Activated naive CD4-positive, alpha-beta T cell treated with Interleukin-2 at 50 U/mL for 16 hours (primary cell): ENCODE measurements at places on chromosomes 6 and 20.

GRCh38 chr6:64280569-64280968 lies 645.0 kb downstream of the PHF3 start:
- no peak for DNase-seq

DNA sequence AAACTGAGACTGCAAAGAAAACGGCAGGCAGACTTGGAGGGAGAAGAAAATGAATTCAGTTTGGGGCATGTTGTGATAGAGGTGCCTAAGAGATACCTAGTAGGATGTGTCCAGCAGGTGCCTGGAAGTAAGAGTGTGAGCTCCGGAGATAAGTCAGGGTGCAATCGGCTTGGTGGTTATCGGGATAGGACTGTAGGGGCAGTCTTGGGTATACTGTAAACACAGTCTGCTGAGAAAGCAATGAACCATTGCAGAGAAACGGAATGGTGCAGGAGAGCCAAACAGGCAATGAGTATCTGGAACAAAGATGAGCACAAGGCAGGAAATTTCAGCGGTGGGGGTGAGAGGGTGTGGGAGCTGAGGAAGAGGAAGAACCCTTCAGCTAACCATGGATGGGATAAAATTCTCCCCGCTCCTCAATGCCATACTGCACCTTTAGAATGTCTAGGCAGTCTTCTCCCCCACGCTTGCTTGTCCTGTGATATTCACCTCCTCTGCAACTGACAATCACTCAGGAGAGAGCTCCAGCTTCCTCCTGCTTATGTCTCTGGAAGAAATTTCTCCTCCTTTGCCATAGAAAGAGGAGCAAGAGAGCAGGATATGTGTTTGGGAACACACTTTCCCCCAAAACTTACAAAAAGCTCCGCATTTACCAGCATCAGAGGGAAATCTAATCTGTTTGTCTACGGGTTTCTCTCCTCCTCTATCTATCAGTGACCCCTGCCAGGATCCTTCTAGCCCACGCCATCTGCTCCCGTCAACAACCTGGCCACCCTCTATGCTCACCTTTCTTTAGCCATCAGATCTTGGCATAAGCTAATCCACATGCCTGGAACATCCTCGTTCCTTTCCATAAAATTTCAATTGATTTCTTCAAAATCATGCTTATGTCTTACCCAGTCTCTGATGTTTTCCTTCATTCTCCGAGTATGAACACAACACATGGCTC lies 381.7 kb upstream of the JARID2 start:
- no peak for DNase-seq

DNA sequence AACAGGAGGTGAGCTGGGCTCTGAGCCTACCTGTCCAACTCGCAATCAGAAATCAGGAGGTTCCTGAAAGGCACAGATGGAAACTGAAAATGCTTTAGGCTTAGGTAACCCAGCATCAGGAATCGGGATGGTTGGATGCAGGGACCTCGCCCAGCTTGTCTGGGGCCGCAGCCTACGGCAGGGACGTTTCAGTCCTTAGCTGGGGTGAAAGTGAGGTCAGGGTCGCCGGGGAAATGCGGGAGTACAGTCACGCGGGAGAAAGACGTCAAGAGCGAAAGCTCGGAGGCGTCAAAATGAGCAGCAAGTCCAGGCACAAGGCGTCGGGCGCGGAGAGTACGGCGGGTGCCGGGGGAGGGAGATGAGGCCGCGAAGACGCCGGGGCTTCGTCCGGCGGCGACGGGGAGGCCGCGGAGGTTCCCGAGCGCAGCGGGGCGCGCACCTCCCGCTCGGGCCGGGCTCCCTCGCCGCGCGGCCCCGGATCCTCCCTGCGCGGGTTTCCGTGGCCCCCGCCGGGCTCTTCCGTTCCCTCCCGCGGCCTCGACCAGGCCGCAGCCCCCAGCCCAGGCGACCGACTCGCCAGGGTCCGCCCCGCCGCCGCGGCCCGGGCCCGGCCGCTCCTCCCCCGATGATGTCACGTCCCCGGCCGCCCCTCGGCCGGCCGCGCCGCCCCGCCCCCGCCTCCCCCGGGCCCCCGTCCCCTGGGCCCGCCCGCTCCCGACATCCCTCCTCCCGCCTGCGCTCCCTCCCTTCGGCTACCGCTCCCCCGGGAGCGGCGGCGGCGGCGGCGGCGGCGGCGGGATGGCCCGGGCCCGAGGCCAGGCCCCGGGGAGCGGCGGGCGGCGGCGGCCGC lies at the start of gene EBF4:
EBF4 (plus strand) TSS at position 745 of the 850 bp plus-strand sequence. CDS start 866 bp downstream, outside the sequence.
- DNase-seq, result peak; percentile 22

DNA sequence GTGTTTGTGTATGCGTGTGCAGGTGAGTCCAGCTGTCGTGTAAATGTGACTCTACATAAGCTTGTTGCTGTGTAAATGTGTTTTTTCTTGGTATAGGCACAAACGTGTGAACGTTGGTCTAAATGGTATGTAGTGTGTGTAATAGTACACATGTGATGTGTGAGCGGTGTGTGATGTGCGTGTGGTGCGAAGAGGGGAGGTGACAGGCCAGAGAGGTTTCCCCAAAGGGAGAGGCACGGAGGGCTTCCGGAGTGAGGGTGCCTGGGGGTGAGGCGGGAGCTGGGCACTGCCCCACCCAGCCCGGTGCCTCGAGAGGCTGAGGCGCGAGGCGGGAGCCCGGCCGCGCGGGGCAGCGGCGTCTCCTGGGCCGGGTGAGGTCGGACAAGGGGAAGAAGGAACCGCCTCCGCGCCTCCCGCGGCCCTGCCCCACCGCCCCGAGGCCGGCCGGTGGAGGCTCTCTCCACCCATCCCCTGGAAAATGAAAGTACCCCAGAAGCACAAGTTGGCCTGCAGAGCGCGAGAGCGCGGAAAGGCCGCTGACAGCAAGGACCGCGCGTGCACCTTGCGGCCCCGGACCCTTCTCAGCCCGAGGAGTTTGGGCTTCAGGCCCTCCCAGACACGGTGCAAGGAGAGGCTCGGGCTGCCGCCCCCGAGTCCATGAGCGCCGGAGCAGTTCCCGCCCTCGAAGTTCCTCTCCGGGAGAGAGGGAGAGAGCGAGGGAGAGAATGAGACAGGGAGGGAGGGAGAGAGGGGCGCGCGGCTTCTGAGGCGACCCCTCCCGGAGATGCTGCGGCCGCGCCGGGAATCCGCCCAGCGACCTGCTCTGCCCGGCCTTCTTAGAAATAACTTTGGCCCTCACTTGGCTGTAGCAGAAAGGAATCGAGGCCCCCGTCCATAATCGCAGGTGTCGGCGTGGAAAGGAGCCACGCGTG lies 43.2 kb upstream of the OSTM1 start:
- no peak for DNase-seq

DNA sequence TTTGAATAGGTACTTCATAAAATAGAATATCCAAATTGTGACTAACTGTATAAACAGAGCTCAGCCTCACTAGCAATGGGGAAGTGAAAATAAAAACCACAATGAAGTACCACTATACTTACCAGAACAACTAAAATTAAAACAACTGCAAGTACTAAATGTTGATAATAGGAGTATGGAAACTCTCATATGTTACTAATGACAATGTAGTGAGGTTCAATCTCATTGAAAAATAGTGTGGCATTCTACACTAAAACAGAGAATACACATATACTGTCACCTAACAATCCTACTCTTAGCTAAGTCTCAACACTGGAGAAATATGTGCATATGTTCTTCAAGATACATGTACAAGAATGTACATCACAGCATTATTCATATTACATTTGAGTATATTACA lies 132.0 kb upstream of the CARMIL1 start:
- DNase-seq, result no peak

DNA sequence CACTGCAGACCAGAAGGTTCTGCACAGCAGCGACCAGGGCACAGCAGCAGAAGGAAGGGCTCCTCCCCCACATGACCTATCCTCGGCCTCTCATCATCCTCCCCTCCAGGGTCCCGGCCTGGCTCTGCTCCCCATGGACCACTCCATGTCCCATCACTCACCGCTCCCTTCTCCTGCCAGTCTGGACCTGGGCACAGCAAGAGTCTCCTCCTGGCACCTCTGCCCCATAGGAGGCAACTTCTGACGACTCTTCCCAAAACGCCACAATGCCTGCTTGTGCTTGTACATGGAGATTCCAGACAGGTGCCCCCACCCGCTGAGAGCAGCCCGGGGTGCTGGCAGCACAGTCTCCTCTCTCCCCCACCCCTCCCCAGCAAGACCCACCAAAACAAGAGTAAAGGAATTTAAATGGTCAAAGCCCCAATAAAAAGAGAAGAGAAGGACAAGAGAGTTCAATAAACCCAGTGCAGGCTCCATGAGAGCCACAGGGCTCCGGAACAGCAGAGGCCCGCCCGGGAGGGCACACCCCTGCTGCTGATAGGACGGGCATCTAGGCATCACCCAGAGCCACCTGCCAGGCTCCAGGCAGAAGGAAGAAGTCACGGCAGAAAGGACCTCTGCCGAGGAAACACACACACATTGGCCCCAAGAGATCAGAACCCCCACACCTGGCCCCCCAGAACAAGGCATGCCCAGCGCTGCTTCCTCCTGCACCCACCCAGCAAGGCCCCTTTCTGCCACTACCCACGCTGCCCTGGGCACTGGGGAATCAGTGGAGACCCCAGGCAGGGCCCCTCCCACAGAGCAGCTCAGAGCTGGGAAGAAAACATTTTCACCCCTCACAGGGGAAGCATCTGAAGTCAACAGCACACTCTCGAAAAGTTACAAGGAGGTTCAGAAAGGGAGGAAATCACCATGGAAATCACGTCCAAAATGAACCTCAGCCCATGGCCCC lies 15.2 kb downstream of the TAF4 start:
- DNase-seq, result no peak

GRCh38 chr6:11808054-11808453 lies 29.5 kb upstream of the ADTRP start:
- no peak for DNase-seq

- DNase-seq, result no peak
These were observed 59.5 kb downstream of the ADGRG6 start for GRCh38 chr6:142361345-142361744.

- DNase-seq, result no peak
These were observed 395.1 kb downstream of the TFAP2B start for GRCh38 chr6:51213811-51214210.

GRCh38 chr6:116714761-116715160 lies 33.8 kb downstream of the KPNA5 start:
- no peak for DNase-seq

GRCh38 chr20:34268851-34269636 lies 27.8 kb downstream of the ASIP start:
- peak; percentile 14 for DNase-seq

- DNase-seq, result no peak
These were observed 85.5 kb upstream of the FLRT3 start for GRCh38 chr20:14422892-14423291.

DNA sequence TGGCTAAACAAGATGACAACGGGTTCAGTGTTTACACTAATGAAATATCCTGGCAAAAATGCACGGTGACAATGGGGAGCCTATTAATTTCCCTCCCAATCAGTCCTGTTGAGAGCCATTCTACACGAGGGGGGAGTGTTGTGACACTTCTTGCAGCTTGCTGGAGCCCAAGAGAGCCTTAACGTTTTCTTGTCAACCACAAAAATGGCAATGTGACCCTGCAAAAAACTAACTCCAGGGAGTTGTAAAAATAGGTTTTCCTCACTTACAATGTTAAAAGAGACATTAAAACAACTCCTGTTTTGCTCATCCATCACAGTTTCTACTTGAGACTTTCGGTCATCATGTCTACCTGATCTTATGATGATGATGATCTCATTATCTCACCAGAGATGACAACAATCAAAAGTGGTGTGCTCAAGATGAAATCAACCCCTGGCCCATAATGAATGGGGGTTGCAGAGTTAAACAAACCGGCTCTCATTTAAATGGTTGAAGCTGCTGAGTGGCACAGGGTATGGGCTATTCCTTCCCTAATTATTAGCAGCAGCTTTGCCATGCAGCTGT lies 57.9 kb downstream of the GJA10 start:
- no peak for DNase-seq
